Cortex of kidney (tissue), 1 donor: ENCODE measurements at places on chromosomes 4 and X.

DNA sequence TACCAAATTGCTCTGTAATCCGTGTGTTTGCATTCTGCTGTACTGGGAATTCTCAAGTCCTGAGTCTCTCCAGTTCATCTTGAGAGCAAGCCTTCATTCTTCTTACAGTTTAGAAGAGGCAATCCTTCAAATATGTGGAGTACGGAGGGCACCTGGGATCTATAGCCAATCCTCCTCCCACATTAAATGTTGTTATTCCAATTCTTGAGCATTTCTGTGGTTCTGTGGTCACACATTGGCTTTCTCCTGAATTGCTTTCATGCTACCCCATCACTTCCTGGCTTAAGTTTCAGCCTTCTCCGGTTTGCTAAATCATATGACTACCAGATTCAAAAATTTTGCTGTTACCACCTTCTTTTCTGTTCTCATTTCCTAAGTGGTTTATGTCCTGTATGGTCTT lies 611.1 kb downstream of the PCDH19 start:
- DNase-seq = no peak

DNA sequence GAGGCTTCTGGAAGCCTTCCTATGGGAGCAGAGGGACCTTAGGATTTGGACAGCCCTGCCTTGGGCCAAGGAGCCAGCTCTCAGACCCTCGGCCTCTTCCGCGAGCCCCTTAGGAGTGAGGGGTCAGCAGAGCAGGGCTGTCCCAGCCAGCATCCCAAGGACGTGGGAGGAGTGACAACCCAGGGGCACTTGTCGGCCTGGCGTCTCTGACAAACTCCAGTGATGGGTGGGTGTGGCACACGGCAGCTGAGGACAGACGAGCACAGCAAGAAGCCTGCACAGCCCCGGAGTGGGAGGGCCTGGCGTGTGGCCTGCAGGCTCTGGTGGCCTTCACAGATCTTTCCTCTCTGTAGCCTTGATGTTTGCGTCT lies 11.6 kb upstream of the TNIP2 start:
- DNase-seq = no peak

GRCh38 chr4:79338148-79338547 lies 12.3 kb upstream of the NAA11 start:
- no peak for DNase-seq

DNA sequence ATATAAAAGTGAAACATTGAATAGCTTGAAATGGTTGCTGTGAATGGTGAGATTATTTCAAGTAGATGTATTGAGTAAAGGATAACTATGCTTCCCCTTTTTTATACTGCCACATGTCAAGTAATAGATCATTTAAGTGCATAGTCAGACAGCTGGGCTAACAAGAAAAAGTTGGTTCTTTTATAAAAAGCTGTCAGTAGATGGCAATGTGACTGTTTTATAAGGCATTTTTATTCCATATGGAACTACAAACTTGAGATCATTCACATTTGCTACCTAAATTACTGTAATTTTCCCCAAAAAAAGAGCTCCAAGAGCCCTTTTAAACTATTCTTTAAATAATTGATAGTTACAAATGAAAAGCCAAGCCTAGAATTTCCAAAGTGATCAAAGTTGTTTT lies 831.0 kb downstream of the C4orf33 start:
- DNase-seq = no peak

GRCh38 chr4:183185018-183185417 lies 86.0 kb downstream of the WWC2 start:
- DNase-seq = no peak
